ENCODE measurements at places on chromosomes 6 and 20. TPM values are rescaled to one million over a fixed set of nuclear protein-coding genes. Genes with fewer than 3 reads are reported as not detected.

The ISM1 gene
- total RNA-seq: 3.6 TPM

The TAAR2 gene
- not detected for total RNA-seq

The BMP2 gene
- total RNA-seq: 37.5 TPM

The C6orf58 gene
- total RNA-seq: not detected

The CEP85L gene
- total RNA-seq: 3.4 TPM

The OR2B2 gene
- not detected for total RNA-seq

The DAAM2 gene
- not detected for total RNA-seq

The DACT2 gene
- not detected for total RNA-seq

The PDYN gene
- total RNA-seq: not detected

The TMEM74B gene
- total RNA-seq: 1.4 TPM

Measured in mammary microvascular endothelial cell (primary cell).